ENCODE measurements at places on chromosomes 12 and 14.

GRCh38 chr12:104756901-104757300, 201.2 kb downstream of the SLC41A2 start:
- DNase-seq = no peak

DNA sequence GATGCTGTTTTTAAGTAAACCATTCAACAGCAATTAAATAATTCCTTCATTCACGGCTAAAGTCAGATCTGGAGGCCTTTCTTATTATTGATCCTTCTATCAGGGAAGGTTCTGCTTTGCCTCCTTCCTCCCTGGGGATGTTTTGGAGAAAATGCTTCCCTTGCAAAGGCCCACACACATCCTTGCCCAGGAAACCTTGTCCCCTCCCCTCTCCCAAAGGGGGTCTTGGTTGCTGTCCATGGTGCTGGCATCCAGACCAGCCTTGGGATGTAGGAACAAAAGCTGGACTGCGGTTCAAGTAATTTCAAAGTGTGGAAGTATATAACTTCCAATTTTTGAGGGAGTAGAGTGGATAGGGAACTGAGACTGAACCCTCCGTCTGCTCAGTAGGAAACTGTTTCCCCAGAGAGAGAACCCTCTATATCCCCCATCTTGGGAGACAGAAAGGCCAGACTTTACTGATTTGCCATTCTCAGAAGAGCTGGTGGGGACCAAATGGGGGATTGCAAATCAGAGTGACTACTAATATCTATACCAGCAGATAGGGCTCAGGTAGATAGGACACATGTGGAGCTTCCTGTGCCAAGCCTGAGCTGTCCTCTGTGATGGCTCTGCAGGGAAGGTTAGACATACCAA, 5.6 kb downstream of the MARCHF9 start:
- no peak for DNase-seq

GRCh38 chr12:76634133-76634532, 74.6 kb upstream of the OSBPL8 start:
- no peak for DNase-seq

- no peak for DNase-seq
These were observed 44.7 kb downstream of the GPHB5 start for GRCh38 chr14:63273717-63274655.

DNA sequence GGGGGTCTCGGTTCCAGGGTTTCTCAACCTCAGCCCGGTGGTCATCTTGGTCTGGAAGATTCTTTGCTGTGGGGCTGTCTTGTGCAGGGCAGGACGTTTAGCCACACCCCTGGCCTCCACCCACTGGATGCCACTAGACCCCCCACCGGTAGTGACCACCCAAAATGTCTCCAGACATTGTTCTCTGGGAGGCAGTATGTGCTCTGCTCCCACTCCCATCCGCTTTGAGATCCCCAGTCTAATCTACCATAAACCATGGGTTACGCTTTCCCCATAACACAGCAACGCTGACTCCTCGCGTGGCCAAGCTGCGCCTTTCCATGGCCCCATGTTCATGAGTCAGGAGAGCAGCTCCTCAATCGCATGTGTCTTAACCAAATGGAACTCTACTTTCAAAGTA, 155.8 kb downstream of the RIMBP2 start:
- DNase-seq = no peak

DNA sequence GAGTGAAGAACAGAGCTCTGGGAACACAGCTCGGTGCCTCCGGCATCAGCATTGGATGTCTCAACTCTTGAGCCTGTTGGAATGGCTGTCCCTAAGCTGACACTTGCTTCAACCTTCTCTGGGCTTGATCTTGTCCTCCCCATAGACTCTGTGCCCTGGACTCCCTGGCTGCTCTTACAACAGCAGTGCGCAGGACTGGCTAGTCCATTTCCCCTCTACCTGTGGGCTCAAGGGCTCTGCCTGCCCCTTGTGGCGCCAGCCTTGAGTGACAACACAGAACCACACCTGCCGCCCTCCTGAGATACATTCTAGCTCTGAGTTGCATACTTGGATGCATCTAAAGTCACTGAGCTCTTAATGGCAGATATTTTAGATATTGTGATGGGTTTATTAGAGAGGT, 6.2 kb downstream of the CRADD start:
- no peak for DNase-seq

DNA sequence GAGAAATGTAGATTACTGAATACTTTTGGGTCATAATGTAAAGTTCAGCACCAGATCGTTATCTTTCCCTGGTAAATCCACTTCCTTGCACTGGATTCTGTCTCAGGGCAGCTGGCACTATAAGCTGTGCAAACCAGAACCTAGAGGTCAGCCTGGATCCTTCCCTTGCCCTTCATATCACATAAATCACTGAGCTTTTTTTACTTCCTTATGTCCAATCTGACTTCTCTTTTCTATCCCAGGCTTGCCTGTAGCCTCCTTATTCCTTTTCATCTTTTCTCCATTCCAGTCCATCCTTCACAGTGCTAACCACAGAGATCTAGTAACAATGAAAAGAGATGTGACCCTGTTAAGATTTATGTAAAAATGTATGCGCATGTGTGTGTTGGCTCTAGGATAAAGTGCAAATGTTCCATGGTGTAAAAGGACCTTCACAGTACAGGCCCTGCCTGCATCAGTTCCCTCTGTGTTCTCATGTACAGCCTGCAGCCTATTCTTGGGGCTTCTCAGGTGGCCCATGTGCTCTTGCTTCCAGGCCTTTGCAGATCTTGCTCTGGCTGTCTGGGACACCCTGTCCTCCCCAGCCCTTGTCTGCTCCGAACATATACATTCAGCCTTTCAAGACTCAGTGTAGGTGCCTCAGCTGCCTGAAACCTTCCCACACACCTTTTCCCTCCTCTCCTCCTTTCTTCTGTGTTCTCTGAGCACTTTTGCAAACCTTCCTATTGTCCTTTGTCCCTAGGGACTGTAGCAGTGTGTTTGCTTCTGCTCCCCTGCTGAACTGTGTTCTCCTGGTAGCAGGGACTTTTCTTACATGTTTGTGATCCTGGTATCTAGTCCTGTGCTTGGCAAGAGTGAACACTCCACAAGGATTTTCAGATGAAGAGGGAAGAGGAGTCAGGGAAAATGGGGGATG, 30.0 kb downstream of the PELI2 start:
- no peak for DNase-seq

DNA sequence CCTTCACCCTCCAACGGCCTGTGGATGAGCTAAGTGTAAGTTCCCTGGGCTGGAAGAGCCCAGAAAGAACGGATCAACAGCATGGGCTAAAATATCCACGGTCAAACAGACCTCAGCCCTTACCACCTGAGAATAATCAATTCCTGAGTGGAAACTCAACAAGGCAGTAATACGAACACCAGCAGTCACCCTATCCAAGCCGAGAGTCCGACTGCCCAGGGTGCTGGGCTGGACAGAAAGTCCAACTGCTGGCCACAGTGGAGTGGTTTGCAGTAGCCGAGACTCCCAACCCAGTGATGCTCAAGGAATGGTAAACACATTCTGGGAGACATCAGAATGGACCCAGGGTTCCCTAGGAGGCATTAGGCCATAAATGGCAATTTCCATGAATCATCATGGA, 36.8 kb downstream of the ANO2 start:
- no peak for DNase-seq

- no peak for DNase-seq
These were observed 1524.7 kb upstream of the TMEM132C start for GRCh38 chr12:126742241-126742641.

DNA sequence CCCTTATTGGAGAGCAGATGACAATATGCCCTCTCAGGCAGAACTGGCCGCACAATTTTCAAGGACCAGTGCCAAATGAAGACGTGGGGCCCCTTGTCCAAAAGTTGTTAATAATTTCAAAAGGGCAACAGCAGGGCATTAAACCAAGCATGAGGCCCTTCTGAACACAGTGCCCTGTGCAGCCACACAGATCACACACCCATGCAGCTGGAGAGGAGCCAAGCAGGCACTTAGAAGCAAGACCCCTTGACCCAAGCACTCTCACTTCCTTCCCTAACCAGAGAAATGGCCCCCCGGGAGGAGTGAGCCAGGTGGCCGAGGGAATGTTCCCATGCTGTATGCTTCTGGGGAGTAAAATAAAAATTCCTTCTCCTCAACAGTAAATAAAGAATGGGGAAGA, 114.0 kb upstream of the TMPO start:
- DNase-seq = no peak

- DNase-seq = peak; percentile 76
These were observed 442.6 kb downstream of the DPF3 start for GRCh38 chr14:72451054-72451972.

GRCh38 chr12:120940006-120940405, 35.8 kb upstream of the SPPL3 start:
- DNase-seq = no peak

- DNase-seq = no peak
These were observed 176.0 kb downstream of the DACT1 start for GRCh38 chr14:58813745-58814144.
